ENCODE measurements at places on chromosomes 13 and 19.

GRCh38 chr13:22700246-22700887, 480.4 kb upstream of the SGCG start:
- no peak for DNase-seq

- DNase-seq, result no peak
Observed at GRCh38 chr19:5831159-5831558, 8.3 kb downstream of the FUT6 start.

DNA sequence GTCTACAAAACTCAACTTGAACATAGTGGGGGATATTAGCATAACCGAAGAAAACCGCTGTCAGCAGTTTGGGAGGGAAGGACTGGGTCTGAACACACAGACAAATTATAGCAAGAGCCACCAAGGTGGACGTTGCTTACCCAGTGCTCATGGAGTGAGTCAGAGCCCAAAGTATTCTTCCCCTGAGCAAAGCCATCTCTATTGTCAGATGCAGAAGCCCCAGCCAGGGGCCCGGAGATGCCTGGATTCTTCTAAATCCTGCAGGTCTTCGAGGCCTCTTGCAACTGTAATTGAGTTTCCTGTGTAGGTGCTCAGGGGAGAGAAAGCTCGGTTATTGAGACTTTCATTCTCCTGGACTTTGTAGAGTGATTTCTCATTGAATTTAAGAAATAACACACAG, 384.5 kb downstream of the IRS2 start:
- no peak for DNase-seq

- no peak for DNase-seq
Observed at GRCh38 chr19:45955905-45956608, 17.6 kb downstream of the NOVA2 start.

GRCh38 chr19:1455336-1456120, 5.6 kb downstream of the APC2 start:
- DNase-seq, result peak; percentile 79

DNA sequence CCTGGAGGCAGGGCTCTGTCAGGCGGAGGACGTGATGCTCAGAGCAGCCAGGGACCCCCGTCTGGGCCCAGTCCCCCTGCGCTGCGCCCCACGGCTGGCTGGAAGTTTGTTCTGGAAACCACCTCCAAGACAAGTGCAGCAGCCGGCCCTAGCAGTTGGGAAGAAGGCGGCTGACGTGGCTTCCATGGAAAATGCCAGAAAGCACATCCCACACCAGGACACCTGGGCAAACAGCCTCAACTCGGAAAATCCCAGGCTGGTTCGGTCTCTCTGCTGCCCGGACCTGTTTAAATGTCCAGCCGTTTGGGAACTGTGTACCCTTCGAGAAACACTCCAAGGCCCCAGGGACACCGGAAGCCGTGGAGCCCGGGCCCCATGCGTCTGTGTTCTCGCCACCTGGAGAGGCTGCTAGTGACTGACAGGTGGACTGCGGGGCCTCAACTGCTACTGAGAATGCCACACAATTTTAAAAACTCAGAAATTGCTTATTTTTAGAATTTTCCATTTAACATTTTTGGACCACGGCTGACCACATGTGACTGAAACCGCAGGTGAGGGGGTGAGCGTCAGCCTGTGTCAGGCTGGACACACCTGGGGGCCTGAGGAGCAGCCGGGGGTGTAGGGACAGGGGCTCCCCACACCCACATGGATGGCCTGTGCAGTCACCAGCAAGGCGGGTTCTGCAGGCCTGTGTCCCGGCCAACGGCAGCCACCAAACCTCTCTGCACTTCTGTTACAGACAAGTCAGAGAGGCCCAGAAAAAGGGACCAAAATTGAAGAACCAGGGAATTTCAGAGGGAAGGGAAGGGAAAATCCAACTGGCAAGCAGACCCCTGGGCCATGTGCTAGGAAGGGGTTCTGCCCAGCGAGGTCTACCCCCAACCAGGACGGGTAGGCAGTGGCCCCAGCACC, 31.7 kb downstream of the RASA3 start:
- peak; percentile 63 for DNase-seq

- no peak for DNase-seq
Observed at GRCh38 chr13:90397503-90397902, 950.0 kb upstream of the MIR17HG start.

- no peak for DNase-seq
Observed at GRCh38 chr19:50878851-50879250, 5.6 kb downstream of the KLK2 start.

- no peak for DNase-seq
Observed at GRCh38 chr13:31697290-31697689, 42.0 kb upstream of the RXFP2 start.

GRCh38 chr19:3154957-3155736, 19.3 kb downstream of the GNA15 start:
- DNase-seq, result peak; percentile 93

DNA sequence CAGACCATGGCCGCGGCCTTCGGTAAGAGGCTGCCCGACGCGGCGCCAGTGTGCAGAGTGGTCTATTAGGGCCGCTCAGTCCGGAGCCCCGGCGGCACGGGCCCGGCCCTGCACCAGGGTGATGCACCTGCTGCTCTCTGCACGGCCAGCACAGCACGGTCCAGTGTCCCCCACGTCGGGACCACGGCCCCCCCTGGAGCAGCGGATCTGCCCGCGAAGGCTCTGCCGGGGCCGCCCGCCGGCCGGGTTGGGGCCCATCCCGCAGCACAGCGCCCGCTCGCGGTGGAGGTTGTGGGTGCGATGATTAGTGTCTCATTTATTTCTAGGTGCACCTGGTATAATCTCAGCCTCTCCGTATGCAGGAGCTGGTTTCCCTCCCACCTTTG, 7.9 kb downstream of the PTBP1 start:
- DNase-seq, result no peak

DNA sequence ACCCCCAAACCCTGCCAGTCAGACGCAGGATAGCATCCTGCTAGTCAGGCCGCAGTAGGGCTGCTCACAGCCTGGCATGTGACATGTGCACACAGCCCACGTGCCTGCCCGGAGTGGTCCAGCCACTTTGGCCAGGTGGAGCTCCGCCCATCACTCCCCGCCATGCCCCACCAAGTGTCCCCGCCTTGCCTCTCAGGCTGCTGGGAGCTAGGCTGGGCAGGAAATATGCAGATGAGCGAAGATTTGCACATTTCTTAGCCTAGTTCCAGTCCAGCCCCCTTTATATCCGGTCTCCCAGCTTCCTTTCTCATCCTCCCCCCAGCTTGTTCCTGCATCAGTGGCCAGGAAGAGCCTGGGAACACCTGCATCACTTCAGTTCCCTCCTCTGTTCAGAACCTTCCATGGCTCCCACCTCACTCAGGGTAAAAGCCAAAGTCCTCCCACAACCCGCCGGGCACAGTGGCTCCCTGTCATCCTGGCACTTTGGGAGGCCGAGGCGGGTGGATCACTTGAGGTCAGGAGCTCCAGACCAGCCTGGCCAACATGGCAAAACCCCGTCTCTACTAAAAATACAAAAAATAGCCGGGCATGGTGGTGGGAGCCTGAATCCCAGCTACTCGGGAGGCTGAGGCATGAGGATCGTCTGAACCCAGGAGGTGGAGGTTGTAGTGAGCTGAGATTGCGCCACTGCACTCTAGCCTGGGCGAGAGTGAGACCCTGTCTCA, 2.3 kb upstream of the DOCK6 start:
- no peak for DNase-seq

- peak; percentile 70 for DNase-seq
Observed at GRCh38 chr19:18046059-18046718, 38.2 kb downstream of the ARRDC2 start.

GRCh38 chr13:80508031-80508430, 167.1 kb upstream of the SPRY2 start:
- no peak for DNase-seq

- DNase-seq, result no peak
Observed at GRCh38 chr13:34765446-34766180, 176.5 kb upstream of the NBEA start.

DNA sequence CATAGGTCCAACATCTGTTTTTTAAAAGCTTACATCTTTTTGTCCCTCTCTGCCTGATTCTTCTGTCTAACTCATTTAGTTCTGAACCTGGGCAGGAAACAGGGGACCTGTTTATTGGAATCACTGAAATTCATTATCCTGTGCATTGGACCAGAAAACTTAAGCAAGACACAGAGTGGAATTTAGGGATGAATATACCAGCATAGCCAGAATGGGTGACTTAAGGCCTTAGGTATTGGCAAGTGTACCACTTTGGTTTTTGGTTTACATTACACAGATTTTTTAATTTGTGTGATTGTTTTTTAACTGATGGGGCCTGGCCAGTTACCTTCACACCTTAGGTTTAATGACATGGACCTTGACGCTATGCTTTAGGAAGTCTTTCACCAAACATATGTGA, 232.5 kb downstream of the GPC5 start:
- DNase-seq, result no peak

DNA sequence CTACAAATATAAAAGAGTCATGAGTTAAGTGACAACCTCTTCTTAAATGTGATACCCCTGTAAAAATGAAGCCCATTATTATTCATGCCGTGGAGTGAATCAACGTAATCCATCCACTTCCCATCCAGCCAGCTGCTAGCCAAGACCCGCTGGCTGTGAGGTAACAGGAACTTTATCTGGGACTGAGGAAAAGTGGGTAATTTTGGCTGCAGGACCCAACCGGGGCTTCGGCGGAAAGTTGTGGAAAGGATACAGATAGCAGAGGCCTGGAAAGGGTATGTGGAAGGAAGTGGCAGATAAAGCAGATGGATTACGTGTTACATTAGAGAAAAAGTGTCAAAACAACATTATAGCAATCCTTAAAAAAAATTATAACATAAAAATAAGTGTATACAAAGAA, 48.3 kb downstream of the SLC7A1 start:
- no peak for DNase-seq

DNA sequence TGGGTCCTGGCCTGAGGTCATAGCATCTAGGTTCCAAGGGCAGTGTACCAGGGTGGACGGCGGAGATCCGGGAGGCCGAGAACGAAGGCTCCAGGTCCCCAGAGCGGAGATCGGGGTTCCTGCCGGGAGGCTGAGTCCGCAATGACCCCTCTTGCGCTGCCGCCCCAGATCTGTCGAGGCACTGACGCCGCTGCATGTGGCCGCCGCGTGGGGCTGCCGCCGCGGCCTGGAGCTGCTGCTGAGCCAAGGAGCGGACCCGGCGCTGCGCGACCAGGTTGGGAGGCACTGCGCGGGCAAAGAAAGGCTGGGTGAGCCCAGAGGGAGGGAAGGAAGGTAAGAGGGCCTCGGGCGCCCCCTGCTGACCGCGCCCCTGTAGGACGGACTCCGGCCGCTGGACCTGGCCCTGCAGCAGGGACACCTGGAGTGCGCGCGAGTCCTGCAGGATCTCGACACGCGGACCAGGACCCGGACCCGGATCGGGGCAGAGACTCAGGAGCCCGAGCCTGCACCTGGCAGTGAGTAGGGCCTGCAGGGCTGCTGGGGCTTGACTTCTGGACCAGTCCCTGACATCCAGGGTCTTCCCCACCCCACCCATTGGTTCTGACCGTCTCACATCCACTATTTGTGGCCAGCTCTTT, 906 bp downstream of the ANKLE1 start:
- peak; percentile 93 for DNase-seq

DNA sequence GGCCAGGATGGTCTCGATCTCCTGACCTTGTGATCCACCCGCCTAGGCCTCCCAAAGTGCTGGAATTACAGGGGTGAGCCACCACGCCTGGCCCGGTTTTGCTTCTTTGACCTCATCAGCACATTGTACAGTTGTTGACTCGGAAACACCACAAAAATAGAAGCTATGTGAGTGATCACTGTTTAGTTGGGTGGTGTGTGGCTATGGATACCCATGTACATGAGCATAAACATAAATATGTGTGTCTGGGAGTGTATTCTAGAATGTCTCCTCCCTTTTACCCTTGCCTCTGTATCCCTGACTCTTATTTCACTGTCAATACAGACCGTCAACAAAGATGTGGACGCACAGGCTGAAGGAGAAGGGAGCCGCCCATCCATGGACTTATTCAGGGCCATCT, 14.4 kb upstream of the WDR88 start:
- DNase-seq, result no peak

DNA sequence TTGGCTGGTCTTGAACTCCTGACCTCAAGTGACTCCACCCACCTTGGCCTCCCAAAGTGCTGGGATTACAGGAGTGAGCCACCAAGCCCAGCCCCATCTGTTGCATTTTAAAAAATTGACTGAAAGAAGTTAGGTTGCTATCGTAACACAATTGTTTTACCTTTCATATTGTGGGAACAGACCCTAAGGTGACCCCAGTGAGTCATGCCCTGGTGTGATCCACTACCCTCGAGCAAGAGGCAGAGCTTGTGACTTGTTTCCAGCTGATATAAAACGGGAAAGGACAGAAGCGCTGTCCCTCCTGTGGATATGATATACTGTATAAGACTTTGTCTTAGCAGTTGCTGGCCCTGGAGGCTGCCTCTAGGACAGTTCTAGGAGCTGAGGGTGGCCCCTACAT, 308.6 kb downstream of the HS6ST3 start:
- DNase-seq, result no peak

DNA sequence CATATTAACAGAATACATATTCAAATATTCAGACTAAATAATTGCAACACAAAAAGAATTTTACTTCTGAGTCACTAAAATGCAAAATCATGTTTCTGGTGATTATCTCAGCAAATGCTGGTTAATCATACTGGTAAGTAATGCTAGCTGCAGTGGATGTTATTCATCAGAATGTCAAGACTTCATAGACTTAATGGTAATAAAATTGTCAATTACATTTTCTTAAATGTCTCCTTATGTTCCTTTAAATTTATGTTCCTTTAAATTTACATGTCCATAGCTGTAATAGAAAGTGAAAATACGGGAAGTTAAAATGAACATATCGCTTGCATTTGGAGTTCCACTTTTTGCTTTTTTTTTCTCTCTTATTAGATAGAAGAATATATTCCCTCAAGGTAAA, 853.0 kb downstream of the SLITRK6 start:
- DNase-seq, result no peak

DNA sequence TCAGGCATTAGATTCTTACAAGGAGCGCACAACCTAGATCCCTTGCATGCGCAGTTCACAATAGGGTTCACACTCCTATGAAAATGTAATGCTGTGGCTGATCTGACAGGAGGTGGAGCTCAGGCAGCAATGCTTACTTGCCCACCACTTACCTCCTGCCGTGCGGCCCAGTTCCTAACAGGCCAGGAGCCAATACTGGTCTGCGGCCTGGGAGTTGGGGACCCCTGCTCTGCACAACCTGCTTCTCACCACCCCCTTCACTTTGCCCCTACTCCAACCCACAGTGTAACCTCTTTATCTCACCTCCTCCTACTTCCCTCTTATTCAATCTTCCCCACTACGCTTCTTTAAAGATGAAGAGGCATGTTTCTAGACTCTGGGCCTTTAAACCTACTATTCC, 240.2 kb downstream of the RGCC start:
- DNase-seq, result no peak

DNA sequence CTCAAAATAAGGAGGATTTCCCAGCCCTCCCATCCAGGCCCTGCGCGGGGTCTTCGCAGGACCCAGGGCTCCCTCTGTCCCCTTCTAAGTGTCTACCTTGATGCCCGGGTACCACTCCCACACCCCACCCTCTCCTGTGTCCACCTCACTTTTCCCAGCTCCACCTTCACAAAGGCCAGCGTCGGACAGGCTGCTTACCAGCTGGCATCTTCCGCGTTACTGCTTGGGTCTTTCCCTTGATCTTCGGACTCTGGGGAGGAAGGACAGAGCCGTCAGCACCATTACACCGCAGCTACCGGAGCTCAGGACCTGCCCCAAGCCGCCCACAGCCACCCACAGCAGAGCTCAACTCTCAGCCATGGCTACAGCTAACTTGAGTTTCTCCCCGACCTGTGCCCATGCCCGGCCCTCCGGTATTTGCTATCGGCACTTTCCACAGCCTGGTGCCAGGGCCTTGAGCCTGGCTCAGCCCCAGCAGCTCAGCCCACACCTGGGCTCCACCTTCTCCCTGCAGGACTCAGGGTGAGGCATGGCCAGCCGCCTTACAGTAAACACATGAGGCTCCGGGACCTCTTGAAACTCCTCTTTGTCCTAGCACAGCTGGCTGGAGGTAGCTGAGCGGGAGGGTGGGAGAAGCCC, 3.8 kb downstream of the C13orf46 start:
- DNase-seq, result no peak
